Cardiac fibroblast (primary cell): ENCODE measurements at places on chromosomes 6 and 20.

DNA sequence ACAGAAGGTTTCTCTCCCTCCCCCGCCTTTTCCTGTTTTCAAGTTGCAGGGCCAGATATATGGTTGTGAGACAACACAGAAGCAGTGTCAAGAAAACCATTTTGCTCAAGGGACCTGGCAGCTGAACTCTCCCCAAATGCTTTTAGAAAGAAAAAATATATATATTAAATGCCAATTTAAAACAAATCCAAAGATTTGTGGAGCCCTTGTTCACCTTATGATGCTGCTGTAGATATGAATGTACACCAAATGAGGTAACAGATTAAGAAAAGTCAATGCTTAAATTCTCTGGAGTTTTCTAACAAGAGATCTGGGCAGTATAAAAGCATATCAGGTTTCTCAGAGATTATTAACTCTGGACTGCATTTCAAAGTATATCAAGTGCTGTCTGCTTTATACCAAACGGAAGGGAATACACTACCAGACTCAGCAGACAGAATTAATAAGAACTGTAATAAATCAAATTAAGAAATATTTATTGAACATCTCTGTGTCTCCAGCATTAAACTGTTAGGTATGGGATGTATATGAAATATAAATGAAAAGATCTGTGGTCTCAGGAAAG, 357.5 kb downstream of the HDGFL1 start:
- DNase-seq, result no peak

- DNase-seq, result no peak
These were observed 214.3 kb upstream of the MARCKS start for GRCh38 chr6:113642714-113643406.

DNA sequence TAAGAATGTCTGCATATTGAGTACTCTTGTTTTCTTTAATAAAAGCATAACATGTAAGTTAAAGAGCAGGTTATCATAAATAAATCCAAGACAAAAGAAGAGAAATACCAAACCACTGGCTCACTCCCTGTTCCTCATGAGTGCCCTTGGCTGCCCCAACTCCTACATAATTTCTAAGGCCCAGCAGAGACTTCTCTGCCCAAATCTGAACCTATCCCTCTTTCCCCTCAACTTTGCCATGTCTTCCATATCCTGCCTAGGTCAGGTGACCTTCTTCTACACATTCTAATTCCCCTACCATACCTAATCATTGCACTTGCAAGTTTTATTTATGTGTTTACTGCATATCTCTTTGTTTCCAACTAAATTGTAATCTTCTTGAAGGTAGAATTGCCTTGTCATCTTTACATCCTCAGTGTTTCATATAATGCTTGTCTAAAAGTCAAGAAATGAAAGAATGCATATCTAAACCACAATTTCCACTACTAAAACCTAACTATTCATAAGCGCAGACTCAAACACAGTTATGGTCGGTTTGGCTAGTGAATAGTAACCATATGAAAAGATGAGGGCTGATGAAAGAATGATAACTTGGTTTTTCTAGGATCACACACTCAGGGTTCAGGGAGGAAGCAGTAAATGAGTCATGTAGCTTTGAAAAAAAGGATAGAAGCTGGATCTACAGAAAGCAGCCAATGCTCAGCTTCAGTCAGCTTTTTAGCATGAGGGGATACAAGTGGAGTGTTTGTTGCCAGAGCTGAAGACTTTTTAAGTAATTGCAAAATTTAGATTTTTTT, 53.3 kb upstream of the EYA4 start:
- peak; percentile 8 for DNase-seq

GRCh38 chr6:138671351-138671750, 102.2 kb upstream of the CCDC28A start:
- DNase-seq, result no peak

DNA sequence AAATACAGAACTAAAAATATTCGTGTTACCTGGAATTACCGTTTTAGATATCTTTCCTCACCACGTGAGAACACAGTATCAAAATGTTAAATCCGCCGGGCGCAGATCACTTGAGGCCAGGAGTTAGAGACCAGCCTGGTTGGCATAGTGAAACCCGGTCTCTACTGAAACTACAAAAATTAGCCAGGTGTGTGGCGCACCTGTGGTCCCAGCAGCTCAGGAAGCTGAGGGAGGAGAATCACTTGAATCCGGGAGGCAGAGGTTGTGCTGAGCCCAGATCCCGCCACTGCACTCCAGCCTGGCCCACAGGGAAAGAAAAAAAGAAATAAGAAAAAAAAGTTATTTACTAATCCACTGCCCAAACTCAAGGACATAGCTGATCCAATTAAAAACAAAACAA, 4.8 kb upstream of the DDX43 start:
- DNase-seq, result no peak

- no peak for DNase-seq
These were observed 31.3 kb upstream of the HEY2 start for GRCh38 chr6:125718109-125718508.

GRCh38 chr6:28349344-28349891, 329 bp upstream of the ZKSCAN3 start:
- DNase-seq, result no peak

DNA sequence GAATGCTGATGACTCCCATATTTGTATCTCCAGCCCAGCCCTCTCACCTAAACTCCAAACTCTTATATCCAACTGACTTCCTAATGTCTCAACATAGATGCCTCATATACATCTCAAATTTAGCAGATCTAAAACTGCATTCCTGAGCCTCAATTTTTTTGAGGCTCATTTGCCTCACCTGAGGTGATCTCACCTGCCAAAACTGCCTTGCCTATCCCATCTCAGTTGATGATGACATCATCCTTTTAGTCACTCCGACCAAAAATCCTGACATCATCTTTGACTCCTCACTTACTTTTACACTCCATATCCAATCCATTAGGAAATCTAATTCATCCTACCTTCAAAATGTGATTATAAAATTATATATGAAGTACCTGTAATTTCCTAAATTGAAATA, 25.6 kb upstream of the SLPI start:
- no peak for DNase-seq

DNA sequence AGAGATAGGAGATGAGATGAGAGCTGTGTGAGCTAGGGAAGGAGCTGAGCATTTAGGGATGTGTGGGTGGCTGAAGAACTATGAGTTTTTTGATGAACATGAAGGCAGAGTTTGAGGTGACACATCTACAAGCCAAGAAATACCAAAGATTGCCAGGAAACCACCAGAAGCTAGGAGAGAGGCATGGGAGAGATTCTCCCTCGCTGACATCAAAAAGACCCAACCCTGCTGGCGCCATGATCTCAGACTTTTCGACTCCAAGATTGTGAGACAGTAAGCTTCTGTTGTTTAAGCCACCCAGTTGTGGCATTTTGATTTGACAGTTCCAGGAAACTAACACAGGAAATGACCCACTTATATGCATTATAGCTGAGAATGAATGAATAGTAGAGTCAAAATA, 790.9 kb downstream of the TFAP2A start:
- DNase-seq, result peak; percentile 9

DNA sequence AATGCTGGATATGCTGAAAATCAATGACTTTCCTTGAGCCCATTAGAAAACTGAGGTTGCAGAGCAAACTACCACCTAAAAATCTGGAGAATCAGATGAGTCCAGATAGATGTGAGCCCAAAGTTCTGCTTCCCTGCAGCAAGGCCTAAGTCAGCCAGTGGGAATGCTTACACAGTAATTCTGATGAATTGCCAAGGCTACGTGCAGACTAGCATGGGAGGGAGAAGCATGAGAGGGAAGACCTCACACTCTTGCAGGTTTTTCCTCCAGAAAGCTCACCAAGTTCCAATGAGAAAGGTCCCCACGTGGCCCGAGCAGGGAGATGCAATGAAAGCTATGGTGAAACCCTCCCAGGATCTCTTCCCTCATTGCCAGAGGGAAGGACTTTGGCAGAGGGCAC, 104.8 kb upstream of the SIRPA start:
- DNase-seq, result no peak

GRCh38 chr20:62080249-62080990, 14.7 kb upstream of the TAF4 start:
- DNase-seq, result no peak

- DNase-seq, result no peak
These were observed 340.2 kb downstream of the DHX35 start for GRCh38 chr20:39302312-39302711.

DNA sequence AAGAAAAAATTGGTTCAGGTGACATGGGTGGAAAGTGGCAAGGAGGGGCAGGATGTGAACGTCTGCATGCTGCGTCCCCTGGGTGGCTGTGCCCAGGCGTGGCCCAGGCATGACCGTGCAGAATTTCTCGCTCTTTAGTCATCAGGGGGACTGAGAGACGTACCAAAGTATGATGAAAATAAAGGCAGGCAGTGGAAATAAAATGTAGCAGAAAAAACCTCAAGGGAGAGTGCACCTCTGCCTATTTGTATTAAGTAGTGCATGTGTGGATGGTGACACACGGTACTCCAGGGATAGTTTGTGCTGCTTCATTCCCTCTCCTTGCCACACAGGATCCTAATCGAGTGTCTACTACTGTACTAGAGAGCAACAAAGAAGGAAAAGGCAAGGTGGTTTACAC, 81.1 kb downstream of the ATP9A start:
- peak; percentile 88 for DNase-seq
